NCI-H446 treated with DMSO at 0.1 percent for 48 hours (cell line): ENCODE measurements at places on chromosomes 4 and X.

DNA sequence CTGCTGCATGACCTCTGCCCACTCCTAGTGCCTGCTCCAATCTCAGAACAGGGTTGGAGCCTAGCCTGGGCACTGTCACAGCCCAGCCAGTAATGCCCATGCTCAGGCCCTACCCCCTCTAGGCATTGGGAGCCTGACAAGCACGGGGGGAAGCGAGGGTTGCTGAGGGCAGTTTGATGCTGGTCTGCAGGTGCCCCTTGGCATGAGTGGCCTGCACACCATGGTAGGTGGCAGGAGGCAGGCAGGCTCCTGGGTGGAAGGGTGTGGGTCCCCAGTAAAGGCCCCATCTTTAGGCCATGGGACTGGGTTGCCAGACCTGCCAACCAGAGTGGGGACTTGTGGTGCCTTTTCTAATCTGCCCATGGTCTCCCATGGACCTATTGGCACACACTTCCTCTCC, 72.1 kb upstream of the DCAF12L2 start:
- no peak for DNase-seq

DNA sequence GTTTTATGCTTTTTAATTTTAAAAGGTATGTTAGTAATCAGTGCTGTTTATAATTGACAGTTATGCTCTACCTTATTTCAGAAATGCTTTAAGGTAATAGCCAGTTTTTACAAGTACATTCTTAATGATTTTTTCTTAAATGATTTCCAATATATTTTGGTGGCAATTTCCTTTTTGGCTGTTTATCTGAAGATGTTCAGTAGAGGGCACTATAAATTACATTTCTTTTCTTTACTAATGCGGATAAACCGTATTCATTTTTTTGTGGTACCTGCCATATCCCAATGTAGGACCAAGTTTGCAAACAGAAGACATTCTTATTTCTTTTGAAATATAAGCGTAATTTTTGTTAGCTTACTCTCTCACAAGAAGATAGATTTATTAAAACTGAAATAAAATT, 65.4 kb downstream of the CCKAR start:
- no peak for DNase-seq

GRCh38 chr4:126850286-126850685, 782.5 kb upstream of the INTU start:
- DNase-seq, result peak; percentile 22

- DNase-seq, result no peak
These were observed 28.9 kb downstream of the ARFIP1 start for GRCh38 chr4:152808670-152809069.

DNA sequence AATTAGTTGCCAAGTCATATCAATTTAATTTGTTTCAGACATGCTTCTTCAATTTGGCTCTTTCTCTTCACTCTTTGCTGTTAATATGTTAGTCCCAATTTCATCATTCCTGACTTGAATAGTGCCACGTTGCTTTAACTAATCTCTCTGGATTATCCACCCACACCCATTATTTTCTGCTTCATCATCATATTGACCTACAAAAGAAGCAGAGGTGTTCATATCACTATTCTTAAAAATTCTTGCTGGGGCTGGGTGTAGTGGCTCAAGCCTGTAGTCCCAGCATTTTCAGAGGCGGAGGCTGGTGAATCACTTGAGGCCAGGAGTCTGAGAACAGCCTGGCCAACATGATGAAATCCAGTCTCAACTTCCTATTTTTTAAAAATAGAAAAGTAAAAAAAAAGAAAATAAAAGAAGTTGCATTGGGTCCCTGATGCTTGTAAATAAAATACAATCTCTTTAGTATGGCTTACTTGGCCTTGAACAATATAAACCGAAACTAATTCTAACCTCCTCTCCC, 65.7 kb upstream of the KCNIP4 start:
- no peak for DNase-seq

DNA sequence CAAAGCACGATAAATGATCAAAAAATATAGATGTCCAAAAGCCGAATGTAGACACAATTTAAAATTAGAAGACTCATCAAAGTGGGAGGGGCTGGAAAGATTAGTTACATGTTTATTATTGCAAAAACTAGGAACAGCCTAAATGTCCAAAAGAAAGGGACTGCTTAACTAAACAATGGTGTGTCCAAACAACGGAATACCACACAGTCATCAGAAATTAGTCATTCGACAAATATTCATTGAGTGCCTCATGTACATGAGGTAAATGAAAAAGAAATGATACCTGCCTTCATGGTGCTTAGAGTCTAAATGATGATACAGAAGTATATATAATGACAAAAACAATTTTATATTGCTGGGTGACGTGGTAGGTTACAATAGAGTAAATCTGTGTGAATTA, 139.7 kb downstream of the MAML3 start:
- no peak for DNase-seq

- DNase-seq, result peak; percentile 11
These were observed 385.3 kb downstream of the ARHGAP24 start for GRCh38 chr4:85860066-85860740.

DNA sequence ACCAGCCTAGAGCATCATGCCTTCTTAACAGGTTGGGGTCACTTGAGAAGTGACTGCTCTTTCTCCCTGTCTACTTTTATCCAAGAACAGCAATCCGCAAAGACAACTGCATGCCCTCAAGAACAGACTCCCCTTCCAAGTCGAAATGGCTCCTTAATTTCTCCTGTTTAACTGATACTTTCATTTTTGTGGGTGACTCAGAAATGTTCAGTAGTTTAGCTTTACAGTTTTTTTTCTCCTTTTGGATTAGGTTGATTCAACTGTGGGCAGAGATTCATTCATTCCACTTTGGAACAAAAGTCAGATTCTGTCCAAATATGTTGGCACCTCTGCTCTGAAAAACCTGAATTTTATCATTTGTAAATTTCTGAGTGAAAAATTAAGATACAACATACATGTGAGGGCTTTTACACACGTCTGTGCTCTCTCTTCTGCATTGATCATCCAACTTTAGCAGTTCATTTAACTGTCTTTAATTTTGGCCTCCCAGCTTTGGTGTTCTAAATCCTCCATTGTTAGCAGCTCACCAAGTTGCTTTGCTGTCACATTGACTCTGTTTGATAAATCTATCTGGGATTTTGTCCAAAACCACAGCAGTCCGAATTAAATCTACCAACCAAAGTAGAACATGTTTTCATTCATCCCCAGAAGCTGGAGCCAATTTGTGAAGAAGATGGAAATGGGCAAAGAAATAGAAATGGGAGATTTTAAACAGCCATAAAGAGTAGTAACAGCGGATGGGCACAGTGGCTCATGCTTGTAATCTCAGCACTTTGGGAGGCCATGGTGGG, 50.0 kb downstream of the HOPX start:
- DNase-seq, result no peak

DNA sequence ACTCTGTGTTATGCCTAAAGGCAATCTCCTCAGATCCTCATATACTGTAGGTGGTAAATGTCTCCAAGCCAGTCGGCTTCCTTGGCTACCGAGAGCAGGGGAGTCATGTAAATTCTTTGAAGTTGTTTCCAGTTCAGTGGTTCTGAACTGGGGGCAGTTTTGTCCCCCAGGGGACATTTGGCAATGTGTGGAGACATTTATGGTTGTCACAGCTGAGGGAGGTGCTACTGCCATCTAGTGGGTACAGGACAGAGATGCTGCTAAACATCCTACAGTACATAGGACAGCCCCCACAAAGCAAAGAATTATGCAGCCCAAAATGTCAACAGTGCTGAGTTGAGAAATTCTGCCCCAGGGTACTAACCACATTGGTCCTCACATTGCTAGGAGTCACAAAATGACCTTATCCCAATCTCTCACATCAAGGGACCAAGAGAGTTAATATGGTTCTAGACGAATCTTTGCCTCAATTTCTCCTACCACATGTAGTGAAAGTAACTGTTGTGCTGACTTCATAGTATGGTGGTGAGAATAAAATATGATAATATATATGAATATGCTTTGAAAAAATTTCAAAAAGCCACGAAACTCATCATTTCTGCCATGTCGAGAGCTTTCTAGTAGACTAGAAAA, 104.4 kb upstream of the ARHGAP24 start:
- DNase-seq, result peak; percentile 18

DNA sequence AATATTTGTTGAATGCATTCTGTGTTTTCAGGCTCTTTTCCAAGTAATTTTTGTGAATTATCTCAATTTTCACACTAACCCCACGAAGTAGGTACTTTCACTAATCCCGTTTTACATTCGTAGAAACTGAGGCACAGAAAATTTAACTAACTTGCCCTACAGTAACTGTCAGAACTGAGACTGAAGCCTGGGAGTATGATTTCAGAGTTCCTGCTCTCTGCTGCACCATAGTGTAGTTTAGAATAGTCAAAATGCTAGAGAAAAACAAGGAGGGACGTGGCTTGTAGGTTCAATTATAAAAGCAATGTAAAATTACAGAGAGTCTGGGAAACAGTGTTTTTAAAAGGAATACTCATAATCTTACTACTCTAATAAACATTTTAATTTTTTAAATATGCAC, 2.2 kb downstream of the CLCN3 start:
- no peak for DNase-seq

- DNase-seq, result no peak
These were observed 155.7 kb downstream of the CHIC2 start for GRCh38 chr4:53908661-53909078.

DNA sequence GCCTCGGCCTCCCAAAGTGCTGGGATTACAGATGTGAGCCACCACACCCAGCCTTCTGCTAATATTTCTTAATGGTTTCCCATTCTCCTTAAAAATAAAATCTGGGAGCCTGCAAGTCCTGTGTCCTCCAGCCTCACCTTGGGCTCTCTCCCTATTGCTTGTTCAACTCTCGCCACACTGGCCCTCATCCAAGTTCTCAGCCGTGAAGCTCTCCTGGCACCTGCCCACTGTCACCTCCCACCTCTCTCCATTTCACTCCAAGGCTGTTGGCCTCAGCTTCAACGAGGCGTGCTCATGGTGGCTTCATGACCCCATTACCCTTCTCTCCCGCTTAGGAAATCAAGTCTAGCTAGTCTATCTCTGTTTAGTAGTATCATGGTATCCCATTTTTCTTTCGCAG, 9.5 kb upstream of the ETNPPL start:
- no peak for DNase-seq

DNA sequence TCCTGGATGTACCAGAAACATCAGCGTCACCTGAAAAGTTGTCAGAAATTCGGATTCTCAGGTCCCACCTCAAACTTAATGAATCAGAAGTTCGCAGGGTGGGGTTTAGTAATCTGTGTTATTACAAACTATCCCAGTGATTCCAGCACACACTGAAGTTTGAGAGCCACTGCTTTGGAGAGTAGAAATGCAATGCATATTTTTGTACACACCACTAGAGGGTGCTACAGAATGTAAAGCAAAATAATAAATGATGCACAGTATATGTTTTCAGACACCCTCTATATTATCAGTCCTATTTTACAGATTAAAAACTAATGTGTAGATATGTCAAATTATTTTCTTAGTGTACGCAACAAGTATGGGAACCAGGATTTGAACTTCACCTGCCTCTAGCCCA, 2.4 kb upstream of the MORF4L2 start:
- peak; percentile 25 for DNase-seq

DNA sequence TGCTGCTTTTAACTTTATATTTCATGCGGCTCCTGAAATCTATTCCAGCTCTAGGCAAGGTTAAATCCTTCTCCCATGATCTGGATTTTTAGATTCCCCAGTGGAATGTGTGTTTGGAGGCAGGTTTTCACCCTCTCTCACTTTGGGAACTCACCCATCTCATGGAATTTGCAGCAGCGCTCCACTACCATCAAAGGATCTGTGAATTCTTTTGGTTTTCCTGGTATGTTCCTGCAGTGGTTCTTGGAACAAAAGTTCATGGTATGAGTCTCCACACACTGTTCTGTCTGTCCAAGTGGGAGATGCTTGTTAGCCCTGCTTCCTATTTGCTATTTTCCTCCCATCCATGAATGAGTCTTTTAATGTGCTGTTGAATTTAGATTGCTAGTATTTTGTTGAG, 14.0 kb downstream of the APOOL start:
- DNase-seq, result no peak

DNA sequence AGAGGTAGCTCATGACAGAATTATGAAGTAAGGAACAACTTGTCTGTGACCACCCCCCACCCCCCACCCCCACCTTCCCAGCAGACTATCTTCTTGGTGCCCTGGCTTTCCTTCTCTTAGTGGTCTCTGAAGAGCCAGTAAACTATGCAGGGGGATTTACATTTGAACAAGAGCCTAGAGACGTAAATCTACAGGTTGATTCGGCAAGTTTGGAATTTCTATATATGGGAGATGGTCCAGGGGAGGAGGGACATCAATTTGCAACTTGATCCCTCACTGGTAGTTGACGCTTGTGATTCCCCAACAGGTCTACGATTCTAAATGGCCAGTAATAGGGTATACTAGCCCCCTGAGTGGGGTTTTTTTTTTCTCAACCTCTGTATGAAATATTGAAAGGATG, 36.7 kb downstream of the IL13RA1 start:
- no peak for DNase-seq

DNA sequence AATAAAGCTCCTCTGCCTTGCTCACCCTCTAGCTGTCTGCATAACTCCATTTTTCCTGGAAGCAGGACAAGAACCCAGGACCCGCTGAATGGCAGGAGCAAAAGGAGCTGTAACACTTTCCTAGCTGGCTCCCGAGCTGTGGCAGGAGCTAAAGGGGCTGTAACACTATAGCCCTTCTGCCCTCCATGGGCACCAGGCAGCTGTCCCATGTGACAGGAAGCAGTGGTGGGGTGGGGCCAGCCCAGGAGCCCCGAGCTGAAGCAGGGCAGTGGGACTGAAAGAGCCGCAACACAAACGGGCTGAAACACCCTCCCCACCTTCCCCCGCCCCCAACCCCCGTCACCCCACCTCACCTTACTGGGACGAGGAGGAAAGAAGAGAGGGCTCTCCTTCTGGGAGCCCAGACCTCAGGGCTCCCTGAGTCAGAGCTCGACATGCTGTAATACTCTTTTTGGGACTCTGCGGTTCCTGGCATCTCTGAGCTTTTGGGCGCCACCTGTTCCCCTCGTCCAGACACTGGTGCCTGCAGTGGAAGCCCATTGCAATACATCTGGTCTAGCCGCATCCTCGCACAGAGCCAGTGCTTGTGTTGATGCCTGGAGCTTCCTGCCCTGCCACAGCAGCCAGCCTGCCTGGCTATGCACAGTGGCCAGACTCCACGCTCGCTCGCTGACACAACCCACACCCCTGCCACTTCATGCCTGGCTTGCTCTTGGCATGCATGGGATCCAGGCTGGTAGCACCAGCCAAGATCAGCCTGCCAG, 39.4 kb downstream of the PPM1K start:
- DNase-seq, result no peak

GRCh38 chr4:75566911-75567310, 11.0 kb downstream of the ODAPH start:
- no peak for DNase-seq
